Hypothalamus (tissue), 51 donors: ENCODE measurements at places on chromosomes 1 and 21.

DNA sequence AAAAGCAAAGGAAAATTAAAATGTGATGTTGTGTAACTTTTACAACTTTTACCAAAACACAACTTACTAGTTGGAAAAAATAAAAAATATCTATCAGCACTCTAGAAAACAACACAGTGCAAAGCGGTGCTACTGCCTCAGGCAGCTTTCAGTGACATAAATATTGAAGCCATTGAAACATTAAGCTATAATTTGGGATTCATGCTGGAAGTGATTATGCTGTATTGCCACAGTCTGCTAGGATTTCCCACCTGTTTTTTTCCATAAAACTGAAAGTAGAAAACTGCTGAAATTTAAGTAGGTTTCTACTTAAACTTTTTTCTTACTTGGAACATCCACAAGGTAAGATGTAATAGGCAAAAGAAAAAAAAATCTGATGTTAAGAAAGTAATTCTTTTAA, 674.4 kb downstream of the KCNT2 start:
- DNase-seq, result no peak

DNA sequence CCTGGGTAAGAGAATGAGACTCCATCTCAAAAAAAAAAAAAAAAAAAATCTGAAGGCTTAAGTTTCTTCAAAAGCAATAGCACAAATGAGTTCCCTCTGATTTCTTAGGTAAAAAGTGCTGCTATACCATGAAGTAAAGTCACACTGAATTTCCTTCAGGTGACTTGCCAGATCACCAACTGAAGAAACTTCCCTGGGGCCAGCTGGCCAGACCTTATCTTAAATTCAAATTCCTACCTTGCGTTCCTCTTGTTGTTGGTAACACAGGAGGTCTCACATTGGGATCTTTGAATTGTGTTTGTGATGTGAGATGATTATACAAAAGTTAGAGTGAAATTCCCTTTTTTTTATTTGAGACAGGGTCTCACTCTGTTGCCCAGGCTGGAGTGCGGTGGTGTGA, 11.8 kb downstream of the INAVA start:
- DNase-seq, result no peak

DNA sequence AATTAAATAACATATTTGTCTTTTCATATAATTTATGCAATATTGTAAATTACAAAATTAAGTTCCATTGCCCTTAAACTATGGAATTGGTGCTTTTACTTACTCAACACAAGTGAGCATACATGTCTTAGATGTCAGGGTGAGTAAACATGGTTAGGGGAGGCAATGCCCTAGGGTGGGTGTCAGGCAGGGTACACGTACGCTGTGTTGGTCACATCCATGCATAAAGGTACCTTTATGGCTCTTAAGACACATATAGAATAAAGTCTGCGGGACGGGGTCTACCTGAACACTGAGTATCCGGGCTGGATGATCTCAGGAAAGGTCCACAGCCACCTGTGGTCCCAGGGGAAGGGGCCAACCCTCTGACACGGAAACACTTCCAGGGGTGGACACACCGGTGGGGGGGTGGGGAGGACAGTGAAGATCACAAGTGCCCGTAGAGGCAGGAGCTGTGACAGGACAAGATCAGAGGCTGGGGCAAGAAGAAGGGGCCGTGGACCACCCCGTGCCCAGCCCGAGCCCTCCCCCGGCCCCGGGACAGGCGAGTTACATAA, 720 bp downstream of the LIN9 start:
- no peak for DNase-seq

DNA sequence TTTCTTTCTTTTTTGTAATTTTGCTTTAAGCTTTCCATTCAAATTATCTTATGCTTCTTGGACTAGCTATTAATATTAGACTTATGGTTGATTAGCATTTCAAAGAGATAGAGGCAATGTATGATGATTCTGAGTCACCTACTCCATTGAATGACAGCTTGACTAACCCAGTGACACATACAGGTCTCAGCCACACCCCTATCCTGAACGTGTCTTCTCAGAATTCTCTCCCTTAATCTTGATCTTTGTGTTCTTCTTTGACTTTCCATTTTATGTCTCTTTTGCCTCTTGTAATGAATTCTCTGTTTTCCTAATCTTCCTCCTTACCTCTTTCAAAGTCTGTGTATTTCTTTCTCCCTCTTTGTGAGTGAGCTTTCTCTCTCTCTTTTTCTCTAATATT, 241.1 kb downstream of the PDE4B start:
- DNase-seq, result no peak
